ENCODE measurements at places on chromosomes 13 and 19. TPM values are rescaled to one million over a fixed set of nuclear protein-coding genes. Genes with fewer than 3 reads are reported as not detected.

GRCh38 chr19:2469102-2469914, 6.6 kb upstream of the GADD45B start:
- DNase-seq: no peak

- DNase-seq: no peak
These were observed 168.4 kb downstream of the ZIC5 start for GRCh38 chr13:99803141-99803540.

- DNase-seq: no peak
These were observed 17.6 kb downstream of the PBX4 start for GRCh38 chr19:19600793-19601330.

GRCh38 chr19:35251456-35251855, 2.7 kb downstream of the LSR start:
- peak; percentile 4 for DNase-seq

GRCh38 chr19:6421075-6422014, 3.3 kb downstream of the KHSRP start:
- no peak for DNase-seq

- DNase-seq: no peak
These were observed 69.1 kb downstream of the HSPH1 start for GRCh38 chr13:31092646-31093045.

- DNase-seq: no peak
These were observed 9.4 kb upstream of the SBK3 start for GRCh38 chr19:55554741-55555152.

GRCh38 chr13:29737061-29737460, 113.4 kb downstream of the UBL3 start:
- no peak for DNase-seq

GRCh38 chr13:52461265-52461664, 6.0 kb downstream of the CKAP2 start:
- DNase-seq: no peak

Gene MEIS3
- total RNA-seq: 0.68 TPM

Gene RHPN2
- total RNA-seq: 1.8 TPM

Gene ZNF98
- not detected for total RNA-seq

Gene SYNE4
- 3.8 TPM for total RNA-seq

Gene PGLYRP1
- total RNA-seq: not detected

Gene OR10H4
- total RNA-seq: not detected

Gene ZNF230
- 9.2 TPM for total RNA-seq

Gene SLC6A16
- 3.7 TPM for total RNA-seq

Gene ZNF667
- 2.0 TPM for total RNA-seq

Measured in activated naive CD8-positive, alpha-beta T cell treated with anti-CD3 and anti-CD28 coated beads, Interleukin-2, amount 10 ng/mL, durations not matched to agents 7 days and 5 days (primary cell).